ENCODE measurements at places on chromosomes 5 and 9.

- DNase-seq = no peak
Measured at GRCh38 chr5:91707521-91707841, 324.4 kb upstream of the ARRDC3 start.

DNA sequence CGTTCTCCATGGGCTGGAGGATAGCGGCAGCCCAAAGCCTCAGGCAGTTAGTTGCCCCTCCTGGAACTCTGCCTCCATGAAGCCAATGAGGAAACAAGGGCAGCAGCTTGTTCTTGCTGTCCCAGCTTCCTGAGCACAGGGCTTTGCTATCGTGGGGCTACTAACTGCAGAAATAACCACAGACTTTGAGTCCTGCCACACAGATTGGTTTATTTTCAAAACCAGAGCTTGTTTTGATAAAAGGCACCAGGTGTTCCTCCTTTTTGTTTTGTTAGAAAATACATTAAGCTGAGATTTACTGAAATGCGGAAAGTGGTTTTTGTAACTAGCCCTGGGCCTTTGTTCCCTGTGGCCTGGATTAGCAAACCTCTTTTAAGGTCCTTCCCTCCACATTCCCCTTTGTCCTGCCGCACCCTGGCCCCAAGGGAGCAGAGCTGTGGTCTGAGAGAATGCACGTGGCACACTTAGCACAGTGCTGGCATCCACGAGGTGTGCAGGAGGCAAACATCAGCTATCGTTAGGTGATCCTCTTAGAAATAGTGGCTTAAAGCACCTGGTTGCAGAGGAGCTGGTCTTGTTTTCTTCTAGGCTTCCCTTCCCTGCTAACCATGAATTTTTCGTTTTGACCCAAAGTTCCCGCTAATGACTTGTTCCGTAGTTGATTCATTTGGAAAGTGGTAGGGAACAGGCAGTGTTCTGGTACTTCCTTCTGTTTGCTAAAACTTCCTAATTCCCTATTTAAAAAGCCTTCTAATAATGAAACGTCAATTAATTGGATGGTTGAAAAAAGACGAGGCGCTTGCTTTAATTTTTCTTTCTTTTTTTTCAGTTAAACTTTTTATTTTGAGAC lies 21.5 kb downstream of the MVB12B start:
- DNase-seq = no peak

DNA sequence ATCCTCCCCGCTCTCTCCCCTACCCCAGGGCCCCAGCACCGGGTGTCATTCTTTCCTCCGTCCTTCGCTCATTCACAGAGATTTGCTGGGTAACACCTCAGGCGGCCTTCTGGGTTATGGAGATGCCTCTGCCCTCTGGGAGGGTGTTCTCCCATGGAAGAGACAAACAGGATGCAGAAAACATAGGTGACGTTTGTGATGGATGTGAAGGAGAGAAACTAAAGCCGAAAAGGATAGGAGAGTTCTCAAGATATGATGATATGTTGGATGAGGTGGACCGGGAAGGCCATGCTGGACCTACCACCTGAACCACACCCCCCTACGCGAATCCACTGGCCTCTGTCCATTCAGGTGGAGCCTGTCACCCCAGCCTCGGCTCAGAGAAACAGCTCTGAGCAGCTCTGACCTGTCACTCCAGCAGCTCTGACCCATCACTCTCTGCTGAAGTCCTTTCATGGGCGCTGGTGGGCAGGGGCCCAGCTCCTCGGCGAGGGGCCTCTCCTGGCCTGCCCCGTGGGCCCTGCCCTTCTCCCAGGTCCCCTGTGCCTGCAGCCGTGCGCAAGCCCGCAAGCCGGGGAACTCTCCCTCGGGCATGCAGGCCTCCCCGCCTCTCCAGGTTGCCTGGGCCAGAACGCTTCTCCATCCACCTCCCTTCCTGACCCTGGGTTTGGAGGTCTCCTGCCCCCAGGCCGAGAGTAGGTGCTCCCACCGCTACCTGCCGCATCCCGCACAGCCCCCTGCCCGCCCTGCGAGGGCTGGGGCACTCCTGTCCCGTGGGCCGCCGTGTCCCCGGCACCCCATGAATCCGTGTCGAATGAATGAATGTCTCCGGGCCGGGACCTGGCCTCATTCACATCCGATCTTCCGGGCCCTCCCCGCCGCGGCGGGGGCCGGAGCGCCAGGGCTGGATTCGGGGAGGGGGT lies 717 bp upstream of the NCS1 start:
- DNase-seq = no peak

- no peak for DNase-seq
Measured at GRCh38 chr9:122827761-122828093, 661 bp downstream of the PDCL start.

GRCh38 chr5:178234121-178234749 lies 1.6 kb upstream of the PHYKPL start:
- no peak for DNase-seq

Data from stimulated activated CD8-positive, alpha-beta memory T cell treated with anti-CD3 and anti-CD28 coated beads, Interleukin-4, amount 100 ng/mL, for 4 hours (primary cell).